Vein endothelial cell (primary cell): ENCODE measurements at places on chromosomes 6 and 20. TPM values are rescaled to one million over a fixed set of nuclear protein-coding genes. Genes with fewer than 3 reads are reported as not detected.

The STMND1 gene
- total RNA-seq: not detected in 2 replicates

The TOX2 gene
- total RNA-seq: 3.9 and 4.2 TPM in 2 replicates

The IMPG1 gene
- 0.29 TPM in 1 of 2 replicates, not detected in the other for total RNA-seq

The HCRTR2 gene
- total RNA-seq: not detected in 2 replicates

The MCHR2 gene
- total RNA-seq: not detected in 2 replicates

The TTK gene
- total RNA-seq: 9.5 and 18.6 TPM in 2 replicates

The MEP1A gene
- not detected in 2 replicates for total RNA-seq

The ARFGEF3 gene
- 6.9 and 7.9 TPM in 2 replicates for total RNA-seq
